ENCODE measurements at places on chromosomes 6 and 20. TPM values are rescaled to one million over a fixed set of nuclear protein-coding genes. Genes with fewer than 3 reads are reported as not detected.

Gene TCF21
- not detected for polyA plus RNA-seq

DNA sequence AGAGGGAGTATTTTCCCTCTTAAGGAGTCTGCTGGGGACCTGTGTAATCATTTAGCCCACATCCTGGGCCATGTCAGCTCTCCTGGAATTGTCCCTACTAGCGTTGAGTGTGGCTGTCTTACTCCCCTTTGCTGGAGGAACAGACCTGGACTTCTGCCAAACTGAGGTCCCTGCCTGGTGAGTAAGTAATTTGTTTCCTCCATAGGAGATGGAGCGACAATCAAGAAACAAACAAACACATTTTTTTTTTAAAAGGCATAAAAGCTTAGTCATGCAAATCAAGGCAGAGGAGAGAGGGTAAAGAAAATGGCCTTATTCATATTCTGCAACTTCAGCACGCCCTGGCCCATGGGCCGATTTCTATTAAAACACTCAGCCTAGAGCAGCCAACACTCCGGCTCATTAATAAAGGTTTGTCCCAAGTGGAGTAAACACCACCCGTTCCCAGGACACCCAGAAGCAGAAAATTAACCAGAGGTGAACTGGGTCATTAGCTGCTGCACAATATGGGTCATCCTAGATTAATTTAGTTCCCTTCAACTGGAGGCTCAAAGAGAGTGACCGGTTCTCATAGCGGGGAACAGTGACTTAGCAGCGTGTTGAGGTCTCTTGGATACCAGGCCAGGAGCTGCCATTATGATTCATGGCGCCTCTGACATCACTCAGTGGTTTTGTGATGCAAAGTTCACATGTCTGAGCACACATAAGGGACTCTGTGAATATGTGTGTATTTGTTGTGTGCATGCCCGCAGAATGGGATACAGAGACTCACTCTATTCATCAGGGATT is 165.0 kb upstream of the SULF2 start:
- DNase-seq: peak; percentile 20

- DNase-seq: peak; percentile 21
Observed at GRCh38 chr6:118146584-118146983, 239.5 kb downstream of the SLC35F1 start.

DNA sequence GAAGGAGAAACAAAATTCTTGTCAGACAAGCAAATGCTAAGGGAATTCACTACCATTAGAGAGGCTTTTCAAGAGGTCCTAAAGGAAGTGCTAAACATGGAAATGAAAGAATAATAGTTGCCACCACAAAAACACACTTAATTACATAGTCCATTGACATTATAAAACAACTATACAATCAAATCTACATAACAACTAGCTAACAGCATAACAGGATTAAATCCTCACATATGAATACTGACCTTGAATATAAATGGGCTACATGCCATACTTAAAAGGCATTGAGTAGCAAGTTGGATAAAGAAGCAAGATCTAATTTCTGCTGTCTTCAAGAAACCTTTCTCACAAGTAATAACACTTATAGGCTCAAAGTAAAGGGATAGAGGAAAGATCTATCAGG is 811.5 kb upstream of the CITED2 start:
- DNase-seq: no peak

Gene PRSS35
- polyA plus RNA-seq: 0.05 TPM

GRCh38 chr20:47007826-47008655 is 113.4 kb downstream of the EYA2 start:
- DNase-seq: no peak

Gene SLCO4A1
- polyA plus RNA-seq: 0.99 TPM

Gene SAMD5
- 0.87 TPM for polyA plus RNA-seq

Gene BTNL2
- not detected for polyA plus RNA-seq

Gene ULBP2
- 20.7 TPM for polyA plus RNA-seq

GRCh38 chr20:58268936-58269619 is 40.4 kb upstream of the RAB22A start:
- no peak for DNase-seq

DNA sequence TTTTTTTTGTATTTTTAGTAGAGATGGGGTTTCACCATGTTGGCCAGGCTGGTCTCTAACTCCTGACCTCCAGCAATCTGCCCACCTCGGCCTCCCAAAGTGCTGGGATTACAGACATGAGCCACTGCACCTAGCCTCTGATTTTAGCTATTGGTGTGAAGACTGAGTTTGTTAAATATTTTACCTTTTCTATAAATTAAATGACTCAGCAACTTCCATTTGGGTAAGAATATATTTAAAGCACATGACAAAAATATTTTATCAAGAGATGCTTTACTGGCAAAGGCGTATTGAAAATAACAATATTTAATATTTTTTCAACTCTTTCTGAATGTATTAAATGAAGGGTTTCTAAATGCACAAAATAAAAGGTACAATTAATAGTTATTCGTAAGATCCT is 158.7 kb upstream of the AGPAT4 start:
- no peak for DNase-seq

DNA sequence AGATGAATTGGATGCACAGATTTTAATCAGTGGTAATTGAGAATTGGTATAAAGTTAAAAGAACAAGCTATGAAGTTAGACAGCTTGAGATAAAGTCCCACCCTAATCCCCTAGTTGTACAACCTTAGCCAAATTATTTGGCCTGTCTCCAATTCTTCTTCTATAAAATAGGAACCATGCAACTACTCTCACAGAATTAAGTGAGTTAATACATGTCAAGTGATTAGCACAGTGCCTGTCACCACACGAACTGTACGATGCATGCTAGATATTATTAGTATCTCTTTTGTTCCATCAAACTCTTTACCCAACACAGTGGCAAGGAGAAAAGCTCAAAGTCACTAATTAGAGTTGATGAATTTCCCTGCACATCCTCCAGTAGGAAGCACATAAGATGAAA is 44.7 kb downstream of the MBOAT1 start:
- no peak for DNase-seq

DNA sequence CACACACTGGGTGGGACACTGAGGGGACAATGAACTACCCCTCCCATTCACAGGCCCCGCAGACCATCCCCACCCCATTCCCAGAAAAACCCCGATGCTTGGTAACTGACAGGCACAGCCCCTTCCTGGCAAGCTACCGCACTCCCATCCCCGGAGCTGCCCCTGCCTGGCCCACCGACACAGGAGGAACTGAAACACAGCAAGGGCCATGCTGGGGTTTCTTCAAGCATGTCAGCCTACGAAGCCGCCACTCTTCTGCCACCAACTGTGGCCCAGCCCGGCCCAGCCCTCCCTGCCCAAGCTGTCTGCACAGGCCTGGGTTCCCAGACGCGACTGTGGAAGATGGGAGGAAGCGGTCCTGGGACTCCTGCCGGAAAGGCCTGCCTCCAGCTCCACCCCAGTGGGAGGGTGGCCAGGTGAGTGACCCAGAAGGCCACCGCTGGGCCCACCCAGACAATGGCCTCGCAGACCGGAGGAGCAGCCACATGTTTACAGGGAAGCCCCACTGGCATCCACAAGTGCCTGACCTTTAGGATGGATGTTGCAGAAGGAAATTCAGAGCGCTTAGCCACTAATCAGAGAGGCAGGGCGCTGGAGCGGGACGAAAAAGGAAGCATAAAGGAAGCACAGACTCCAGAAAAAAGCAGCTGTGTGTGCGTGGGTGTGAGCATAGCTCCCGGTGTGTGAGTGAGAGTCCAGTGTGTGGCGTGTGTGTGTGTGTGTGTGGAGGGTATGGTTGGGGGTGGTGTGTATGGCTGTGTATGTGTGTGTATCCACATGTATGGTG is 91.6 kb downstream of the PRND start:
- no peak for DNase-seq

DNA sequence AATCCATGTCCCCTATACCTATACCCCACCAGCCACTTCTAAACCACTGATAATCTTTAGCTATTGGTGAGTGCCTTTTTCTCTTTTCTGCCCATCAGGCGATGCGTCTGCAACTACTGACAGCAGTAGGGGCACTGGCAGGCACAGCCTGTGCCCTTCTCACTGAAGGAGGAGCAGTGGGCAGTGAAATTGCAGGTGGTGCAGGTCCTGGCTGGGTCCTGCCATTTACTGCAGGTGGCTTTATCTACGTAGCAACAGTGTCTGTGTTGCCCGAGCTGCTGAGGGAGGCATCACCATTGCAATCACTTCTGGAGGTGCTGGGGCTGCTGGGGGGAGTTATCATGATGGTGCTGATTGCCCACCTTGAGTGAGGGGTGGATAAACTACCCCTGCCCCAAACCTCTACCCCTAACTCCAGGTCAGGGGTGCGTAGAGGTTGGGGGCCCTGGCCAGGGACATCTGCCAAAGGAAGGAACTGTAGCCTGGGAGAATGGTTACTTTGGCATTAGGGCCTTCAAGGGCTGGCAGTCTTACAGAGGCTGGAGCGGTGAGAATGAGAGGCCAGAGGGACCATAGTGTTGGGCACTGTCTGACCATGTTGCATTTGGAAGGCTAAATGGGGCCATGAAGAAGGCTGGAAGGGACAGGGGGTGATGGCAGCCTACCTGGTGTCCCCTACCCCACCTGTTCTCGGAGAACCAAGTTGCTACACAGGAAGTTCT is 851 bp upstream of the HSD17B8 start:
- no peak for DNase-seq

GRCh38 chr6:3337521-3338350 is 79.0 kb downstream of the PSMG4 start:
- no peak for DNase-seq

GRCh38 chr6:150672800-150673199 is 73.1 kb downstream of the PLEKHG1 start:
- DNase-seq: no peak

Gene SLC17A9
- 0.09 TPM for polyA plus RNA-seq

- DNase-seq: no peak
Observed at GRCh38 chr6:4800662-4801061, 24.5 kb downstream of the CDYL start.

- DNase-seq: no peak
Observed at GRCh38 chr6:81216668-81217067, 535.8 kb downstream of the TENT5A start.

Data from mammary epithelial cell (primary cell).